ENCODE measurements at places on chromosomes 1 and 21.

- DNase-seq = peak; percentile 33
Observed at GRCh38 chr1:35030756-35031446, 844 bp downstream of the ZMYM6 start.

DNA sequence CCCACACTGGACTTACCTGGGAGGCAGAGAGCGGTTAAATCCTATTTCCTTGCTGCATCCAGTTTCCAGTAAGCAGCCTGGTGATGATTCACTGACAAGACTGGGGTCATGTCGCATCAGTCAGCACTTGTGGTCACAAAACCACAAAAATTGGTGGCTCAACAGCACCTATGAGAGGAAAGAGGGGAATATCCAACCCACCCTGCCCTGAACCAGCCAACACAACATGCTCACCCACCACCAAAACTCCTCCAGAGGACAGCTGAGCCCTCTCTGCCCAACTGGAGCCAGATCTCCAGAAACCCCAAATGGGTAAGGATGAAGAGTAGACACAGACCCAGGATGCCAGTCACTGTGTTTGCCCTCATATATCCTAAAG, 64.0 kb downstream of the CD46 start:
- DNase-seq = no peak

- no peak for DNase-seq
Observed at GRCh38 chr1:178942285-178943198, 71.7 kb upstream of the ANGPTL1 start.

DNA sequence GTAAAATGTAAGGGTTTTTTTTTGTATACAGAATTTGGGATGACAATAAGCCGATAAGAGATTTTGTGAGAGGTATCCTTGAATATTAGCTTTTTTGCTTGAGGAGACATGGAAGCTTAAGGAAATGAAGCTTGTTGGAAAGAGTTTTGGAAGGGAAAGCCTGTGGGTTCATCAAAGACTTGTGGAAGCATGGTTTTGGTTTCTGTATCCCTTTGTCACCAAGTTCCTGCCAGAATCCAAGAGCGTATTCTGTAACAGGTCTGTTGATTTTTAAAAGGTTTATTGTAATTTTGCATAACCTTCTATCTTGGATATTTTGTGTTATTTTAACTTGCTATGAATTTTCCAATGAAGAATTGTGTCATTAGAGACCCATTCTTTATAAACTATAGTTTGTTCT, 38.1 kb downstream of the TMED5 start:
- DNase-seq = no peak

DNA sequence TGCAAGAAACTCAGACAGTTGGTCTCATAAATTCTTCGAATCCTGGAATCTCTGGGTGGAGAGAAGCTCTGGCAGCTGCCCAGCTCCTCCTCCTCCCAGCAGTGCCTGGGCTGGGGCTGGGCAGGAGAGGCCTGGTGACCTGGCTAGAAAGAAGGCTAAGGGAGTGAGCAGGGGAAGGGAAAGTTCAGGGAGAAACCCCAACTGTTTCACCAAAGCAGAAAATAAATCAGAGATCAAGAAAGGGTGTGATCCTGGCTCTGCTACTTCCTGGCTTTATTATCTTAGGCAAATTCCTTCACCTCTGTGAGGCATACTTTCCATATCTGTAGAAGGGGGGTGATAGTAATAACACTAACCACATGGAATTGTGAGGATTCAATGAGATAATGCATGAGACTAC, 8.8 kb upstream of the COL16A1 start:
- peak; percentile 56 for DNase-seq

- DNase-seq = no peak
Observed at GRCh38 chr1:228264090-228264829, 56.4 kb downstream of the OBSCN start.

- DNase-seq = no peak
Observed at GRCh38 chr1:184930232-184930631, 44.1 kb downstream of the NIBAN1 start.

DNA sequence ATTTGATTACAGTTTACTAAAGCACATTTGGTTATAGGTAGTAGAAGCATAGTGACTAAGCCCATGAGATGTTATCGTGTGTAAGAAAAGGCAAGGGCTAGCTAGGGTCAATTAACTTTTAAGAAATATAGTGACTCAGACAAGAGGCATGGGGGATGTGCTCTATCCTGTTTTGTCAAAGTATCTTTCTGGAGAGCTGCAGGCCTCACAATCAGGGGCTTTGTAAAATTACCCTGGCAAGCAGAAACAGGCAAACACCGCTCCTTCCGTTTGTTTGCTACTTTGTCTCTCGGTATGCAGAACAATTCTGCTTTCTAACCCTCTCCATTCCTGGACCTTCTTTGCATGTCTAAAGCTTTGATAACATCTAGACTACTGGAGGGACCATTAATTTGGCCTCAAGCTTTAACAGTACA, 26.1 kb upstream of the ZNF697 start:
- DNase-seq = no peak

- no peak for DNase-seq
Observed at GRCh38 chr1:50620680-50621329, 197.6 kb upstream of the DMRTA2 start.

GRCh38 chr1:61051719-61052394, 30.5 kb upstream of the NFIA start:
- DNase-seq = peak; percentile 56

DNA sequence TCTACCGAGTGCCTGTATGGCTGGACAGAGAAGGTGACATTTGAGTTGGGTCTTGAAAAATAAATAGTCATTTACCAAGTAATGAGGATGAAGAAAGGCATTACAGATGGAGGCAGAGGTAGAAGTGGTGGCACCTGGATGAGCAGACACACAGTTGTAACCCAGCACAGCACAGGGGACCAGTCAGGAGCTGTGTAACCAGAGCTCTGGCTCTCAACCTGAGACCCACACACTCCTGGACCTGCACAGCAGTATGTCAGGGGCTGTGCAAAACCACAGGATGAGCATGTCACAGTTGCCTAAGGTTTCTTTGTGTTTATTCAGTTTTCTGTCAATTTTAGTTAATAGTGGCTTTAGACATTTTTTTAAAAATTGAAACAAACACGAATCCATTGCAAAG, 11.3 kb upstream of the MCOLN3 start:
- DNase-seq = no peak

DNA sequence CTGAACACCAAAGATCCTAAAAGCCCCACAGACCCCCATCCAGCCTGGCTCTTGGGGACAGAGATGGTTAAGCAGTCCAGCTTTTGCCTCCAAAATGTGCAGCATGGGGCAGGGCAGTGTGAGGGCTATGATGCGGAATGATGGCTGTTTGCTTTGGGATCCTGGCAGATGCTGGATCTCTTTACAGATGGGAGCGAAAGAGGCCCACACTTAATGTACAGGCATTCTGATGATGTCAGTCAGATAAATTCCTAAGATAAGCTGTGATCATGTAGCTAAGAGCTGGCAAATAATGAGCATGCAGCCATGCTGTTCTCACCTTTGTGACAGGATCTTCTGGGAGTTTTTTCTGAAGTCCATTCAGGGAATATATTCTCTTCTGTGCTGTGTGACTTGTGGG, 17.6 kb upstream of the KCNQ4 start:
- DNase-seq = no peak

DNA sequence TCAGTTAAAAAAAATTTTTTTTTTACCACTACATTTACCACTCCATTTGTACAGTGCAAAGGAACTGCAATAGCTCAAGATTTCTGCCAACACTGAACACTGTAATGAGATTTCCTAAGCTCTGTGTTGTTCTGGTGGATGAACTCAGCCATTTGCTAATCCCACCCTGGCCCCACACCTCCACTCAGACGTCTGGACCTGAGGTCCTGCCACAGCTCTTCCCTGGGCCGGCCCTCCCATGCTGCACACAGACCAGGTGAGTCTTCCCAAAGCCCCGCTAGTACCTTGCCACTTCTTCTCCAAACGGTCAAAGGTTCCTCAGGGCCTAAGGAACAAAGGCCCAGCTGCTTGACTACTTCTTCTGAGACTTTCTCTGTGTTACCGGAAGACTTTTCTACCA, 56.4 kb downstream of the SLC45A1 start:
- DNase-seq = no peak

GRCh38 chr1:221029981-221030649, 150.9 kb downstream of the HLX start:
- no peak for DNase-seq

DNA sequence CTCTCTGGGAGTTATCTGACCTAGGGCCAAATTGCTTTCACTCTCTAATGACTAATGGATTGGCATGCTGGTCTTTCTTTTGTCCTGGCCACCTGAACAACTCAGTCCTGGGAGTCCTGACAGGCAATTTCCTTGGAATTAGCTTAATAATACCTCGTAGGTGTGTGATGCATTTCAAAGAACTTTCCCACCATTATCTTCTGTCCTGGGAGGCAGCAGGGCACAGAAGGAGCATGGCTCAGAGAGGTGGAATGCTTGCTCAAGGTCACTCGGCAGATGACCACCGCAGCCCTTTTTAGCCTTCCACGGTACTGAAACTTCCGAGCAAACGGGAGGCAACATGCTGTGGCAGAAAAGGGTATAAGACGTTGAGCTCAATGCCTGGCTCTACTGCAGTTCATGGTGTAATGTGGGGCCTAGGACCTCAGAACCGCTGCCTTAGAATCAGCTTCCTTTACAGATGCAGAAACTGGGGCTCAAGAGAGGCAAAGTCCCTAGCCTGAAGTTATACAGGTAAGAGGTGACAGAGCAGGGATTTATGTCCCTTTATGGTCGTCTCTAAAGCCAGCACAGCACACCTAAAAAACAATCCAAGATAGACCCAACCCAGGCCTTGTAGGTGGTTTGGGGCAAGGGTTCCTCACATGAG, 3.2 kb downstream of the ID3 start:
- no peak for DNase-seq

DNA sequence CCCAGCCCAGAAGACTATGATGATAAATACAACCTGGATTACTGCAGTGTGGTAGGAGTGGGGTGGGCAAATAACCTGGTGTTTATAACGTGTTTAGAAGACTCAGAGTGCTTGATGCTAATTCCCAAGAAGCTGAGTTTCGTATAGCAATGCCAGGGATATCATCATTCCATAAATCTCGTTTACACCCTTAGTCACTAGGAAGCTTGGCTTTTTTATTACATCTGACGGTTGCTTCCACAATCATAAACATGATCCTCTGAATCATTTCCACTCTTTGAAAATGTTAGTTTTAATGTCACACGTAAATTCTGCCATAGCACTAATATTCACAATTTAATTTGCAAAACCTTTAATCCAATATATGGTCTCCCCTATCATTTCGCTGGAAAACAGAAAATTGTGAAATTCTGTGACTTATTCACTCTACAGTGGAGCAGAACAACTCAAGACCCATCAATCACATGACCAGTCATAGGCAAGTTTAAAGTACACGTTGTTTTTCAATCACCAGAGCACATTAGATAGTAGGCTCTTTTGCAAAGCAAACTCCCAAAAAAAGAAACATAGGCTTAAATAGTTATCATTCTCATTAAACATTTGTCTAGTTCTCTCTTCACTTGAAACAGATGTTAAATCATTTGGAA, 321.0 kb downstream of the LTN1 start:
- DNase-seq = no peak

DNA sequence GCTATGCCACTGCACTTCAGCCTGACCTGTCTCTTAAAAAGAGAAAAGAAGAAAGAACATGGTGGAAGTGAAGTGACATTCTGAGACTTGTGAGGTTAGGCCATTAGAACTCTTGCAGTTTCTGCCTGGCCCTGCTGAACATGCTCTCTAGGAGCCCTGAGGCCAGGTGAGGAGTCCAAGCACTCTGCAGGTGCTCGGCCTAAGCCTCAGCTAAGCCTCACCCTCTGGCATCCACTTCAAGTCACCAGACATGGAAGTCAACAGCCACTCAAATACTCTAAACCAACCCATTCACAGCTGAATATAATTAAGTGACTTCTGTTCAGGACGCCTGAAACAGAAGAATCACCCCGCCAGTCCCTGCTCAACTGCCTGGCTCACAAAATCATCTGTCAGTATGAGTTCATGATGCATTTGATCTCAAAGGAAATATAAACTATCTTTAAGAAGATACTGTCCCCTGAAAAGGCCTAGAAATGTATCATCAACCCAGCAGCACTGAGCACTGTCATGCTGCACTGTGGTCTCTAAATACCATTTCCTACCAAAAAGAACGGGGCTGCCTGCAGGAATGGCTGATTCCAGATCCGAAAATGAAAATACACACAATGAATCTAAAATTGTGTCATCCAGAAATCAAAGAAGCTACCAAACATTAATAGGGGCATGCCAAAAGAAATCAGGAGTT, 118.8 kb downstream of the PSMG1 start:
- DNase-seq = no peak

DNA sequence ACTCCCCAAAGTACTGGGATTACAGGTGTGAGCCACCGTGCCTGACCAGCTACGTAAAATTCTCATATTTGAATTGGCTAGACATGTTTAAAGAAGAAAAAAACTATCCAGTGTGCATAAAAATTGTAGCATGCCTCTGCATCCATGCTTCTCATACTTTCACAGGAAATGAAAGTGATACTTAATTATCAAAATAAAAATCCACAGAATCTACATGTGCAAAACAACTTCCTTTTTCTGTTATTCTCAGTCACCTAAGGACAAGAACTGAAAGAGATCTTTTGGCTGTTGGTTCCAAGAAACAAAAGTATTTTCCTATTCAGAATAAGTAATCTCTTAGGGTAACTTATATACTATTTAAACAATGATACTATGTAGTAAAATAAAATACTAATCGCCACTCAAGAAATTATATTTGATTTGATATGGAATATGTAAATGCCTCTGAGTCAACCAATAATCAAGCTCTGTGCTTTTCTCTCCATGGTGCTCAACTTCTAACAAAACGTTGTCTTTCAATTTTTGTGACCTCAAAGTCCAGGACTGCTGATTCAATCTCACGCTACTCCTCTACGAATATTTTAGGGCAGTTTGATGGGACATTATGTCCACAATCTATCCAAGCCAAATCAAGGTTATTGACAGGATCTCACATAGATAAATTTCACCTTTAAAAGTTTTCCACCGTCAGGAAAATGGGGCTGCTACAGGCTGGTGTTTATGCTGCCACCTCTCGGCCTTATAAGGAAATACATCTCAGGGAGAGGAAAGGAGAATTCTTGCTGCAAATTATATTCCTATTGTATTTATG, 102.7 kb downstream of the ZNF281 start:
- DNase-seq = peak; percentile 15

GRCh38 chr1:207024202-207025145, 8.1 kb downstream of the C1orf116 start:
- DNase-seq = no peak

- no peak for DNase-seq
Observed at GRCh38 chr1:45566722-45567121, 16.1 kb downstream of the AKR1A1 start.

GRCh38 chr1:24186031-24186710, 918 bp downstream of the IFNLR1 start:
- no peak for DNase-seq

DNA sequence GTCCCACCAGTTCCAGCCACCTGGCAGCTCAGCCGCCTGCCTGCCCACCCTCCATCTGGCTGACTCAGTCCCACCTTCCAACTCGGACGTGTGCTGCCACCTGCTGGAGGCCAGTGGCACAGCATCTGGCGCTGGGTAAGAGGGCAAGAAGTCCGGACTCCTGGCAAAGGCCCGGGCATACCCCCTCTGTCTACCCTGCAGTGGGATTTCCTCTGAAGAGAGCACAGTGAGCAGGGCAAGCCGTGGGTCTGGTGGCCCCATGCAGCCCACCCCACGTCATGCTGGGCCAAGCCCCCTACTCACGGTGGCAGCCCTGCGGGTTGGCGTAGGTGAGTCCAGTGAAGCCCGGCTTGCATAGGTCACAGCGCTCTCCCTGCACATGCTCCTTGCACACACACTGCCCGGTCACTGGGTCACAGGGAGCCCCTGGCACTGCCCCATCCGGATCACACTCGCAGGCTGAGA, 24.5 kb downstream of the LAMB3 start:
- peak; percentile 68 for DNase-seq

Data from hindlimb muscle (tissue), 1 donor.